Stimulated activated CD4-positive, alpha-beta T cell treated with anti-CD3 and anti-CD28 coated beads, Interleukin-15, amount 100 ng/mL, for 48 hours (primary cell): ENCODE measurements at places on chromosomes 6 and 20.
A peak's percentile ranks its signal among the peaks of the same experiment; 100 is the strongest.

GRCh38 chr20:47765691-47766594, 19.3 kb downstream of the SULF2 start:
- DNase-seq, result no peak

- DNase-seq, result no peak
Observed at GRCh38 chr6:34200340-34200971, 36.2 kb upstream of the HMGA1 start.

GRCh38 chr6:155093430-155093829, 98.3 kb downstream of the TIAM2 start:
- DNase-seq, result no peak

DNA sequence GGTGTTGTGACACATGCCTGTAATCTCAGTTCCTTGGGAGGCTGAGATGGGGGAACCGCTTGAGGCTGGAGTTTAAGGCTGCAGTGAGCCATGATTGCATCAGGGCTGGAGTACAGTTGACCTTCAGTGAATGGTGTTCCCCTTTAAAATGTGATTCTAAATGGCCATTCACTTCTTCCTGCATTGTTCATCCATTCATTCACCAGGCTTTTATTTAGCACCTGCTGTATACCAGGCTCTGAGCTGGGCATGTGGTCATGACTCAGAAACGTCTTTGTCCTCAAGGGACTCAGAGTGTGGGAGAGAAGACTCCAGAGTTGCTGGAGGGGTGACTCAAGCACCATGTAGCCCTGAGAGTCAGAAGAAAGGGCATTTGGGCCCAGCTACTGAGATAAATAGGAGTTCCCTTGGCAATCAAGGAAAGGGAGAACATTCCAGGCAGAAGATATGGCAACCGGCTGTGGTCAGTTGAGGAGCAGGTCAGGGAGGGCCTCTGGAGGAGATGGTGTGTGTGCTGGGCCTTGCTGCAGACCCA, 101.1 kb downstream of the DLGAP4 start:
- DNase-seq, result no peak

DNA sequence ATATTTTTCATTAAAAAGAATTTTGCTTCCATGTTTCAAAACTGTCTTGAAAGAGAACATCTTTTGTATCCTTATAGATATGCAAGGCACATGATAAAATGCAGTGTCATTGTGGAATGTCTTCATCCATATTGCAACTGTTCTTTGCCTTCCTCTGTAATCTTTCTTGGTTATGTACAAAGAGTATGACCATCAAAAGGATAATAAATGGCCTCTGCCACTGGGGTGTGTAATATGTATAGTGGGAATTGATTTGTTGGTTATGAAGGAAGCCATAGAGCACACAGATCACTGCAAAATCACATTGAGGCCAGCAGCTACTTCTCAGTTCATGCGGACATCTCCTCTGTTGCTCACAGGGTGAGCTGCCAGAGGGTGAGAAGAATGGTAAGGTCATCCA, 703.5 kb downstream of the TFAP2A start:
- no peak for DNase-seq

DNA sequence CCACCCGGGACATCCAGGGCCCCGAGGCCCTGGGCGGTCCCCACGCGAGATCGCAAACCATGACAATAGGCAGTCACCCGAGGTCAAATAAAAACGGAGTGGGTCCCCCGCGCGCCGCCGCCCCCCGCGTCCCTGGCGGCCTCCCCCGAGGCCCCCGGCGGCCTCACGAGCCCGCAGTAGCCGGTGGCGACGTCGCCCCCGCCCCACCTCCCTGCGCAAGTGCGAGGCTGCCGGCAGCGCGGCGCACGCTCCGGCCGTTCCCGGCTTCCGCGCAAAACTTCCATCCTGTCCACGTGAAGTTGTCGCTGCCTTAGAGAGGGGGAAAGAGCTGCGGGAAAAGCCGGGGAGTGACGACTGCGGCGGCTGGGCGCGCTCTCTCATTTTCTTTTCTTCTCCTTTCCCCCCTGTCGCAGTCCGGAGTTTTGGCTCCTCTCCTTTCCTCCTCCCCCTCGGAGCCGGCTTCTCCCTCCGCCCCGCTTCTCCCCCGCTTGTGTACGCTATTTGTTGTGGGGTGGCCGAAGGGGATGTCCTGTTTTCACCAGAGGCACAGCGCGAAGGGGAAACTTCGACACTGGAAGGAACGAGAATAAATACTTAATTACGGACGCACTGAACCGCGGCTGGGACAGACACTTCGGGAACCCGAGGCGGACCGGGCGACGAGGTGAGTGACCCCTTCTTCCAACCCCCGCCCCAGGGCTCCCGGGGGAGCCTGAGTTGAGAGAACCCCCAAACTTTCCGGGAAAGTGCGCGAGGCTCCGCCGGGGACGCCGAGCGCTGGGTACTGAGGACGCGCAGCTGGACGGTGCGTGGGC, at the start of gene EYA4:
EYA4 (plus strand) TSS at position 272 of the 815 bp plus-strand sequence. CDS start 33,424 bp downstream, outside the sequence.
- DNase-seq, result no peak

DNA sequence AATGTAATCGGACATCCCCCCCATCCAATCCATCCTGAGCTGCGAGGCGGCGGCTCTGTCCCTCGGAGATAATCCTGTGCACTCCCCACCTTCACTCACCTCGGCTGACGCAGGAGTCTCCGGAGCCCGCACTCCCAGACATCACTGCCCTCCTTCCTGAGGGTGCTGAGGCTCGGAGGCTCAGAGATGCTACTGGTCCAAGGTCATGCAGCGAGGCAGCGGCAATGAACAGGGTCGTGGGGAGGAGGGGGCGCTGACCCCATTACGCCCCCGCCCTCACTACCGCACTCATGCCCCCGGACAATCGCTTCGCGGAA, 485 bp downstream of the ADISSP start:
- no peak for DNase-seq

DNA sequence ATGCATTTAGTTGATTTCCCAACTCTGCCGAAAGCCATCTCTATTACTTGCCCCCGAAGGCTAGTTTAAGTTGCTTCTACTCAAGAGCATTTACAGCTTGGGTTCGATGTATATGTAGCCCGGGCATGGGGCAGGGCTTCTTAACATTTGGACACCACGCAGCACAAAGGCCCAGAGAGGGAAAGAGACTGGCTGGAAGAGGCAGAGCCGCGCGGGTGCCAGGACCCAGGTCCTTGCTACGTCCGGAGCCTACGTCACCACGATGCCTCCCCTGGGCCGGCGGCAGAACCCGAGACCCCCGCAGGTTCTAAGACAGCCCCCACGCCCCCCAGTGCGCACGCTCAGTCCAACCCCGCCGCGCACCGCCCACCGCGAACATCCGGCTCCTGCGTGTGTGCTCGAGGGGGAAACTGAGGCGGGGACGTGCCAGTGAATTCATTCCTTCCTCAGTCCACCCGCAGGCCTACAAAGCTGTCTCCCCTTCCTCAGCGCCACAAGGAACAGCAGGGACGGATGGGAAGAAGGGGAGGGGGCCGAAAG, 367 bp upstream of the PCIF1 start:
- DNase-seq, result peak; percentile 31

DNA sequence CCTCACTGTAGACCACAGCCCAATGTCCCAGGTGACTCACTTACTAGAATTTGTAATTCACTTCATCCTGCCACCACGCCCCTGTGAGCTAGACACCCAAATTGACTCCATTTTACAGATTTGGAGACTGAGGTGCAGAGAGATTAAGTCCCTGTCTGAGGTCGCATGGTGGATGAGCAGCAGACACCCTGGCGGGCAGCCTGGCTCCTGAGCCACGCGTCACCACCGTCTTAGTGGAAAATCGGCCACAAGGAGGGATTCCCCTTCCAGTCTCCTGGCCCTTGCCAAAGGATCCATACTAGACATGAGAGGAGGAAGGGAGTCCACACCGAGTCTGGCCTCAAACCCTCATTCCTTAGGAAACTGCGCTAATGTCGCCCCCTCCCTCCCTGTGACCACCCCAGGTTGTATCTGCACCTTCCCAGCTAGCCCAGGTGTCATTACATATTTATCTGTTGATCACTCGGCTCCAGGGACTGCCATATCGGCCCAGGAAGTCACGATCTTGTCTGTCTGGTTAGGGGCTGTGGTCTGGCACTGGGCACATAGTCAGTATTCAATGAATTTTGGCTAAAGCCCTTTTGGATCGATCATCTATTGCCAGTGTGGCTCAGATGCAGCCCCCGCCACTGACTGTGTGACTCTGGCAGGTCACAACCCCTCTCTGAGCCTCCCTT, 25.7 kb upstream of the PTGIS start:
- no peak for DNase-seq

GRCh38 chr6:169029861-169030260, 223.8 kb downstream of the THBS2 start:
- DNase-seq, result no peak
